NCI-H2171 treated with DMSO at 0.1 percent for 48 hours (cell line): ENCODE measurements at places on chromosomes 4 and X.

DNA sequence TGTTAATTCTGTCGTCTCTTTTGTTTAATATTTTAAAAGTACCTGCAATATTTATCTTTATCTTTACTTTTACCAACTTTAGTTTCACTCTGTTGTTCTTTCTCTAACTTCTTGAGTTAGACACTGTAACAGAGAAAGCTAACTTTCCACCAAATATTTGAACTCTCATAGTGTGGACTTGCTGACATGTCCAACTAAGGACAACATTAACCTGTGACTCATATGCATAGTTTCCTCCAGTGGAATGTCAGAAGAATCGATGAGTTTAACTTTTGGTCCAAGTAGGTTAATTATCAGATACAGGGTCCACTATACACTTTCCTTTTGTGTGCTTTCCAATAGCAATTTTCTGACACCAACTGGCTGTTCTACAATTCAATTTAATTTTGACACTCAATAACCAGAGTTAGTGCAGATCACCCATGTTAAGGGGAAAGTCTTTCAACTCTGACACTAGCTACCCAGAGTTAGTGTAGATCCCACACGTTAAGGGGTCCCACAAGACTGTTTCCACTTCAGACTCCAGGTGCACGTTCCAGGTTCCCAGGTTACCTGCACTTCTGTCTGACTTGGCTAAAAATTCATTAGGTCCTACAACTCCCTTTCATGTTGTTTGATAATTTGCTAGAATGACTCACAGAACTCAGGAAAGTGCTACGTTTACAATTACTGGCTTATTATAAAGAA is 559.0 kb upstream of the AMOT start:
- DNase-seq, result no peak

DNA sequence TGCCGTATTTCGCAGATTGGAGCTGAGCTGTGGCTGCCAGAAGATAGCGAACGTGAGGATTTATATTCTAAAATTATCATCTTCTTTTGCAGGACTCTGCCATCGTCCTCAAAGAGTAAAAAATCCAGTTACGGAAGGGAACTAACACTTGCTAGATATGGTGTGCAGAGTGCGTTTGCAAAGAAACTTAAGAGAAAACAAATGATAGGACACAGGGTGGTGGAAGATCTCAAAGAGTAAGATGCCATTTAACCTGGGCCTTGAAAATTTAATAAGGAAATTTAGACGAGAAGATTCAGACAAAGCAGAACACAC is 566 bp downstream of the LARP7 start:
- DNase-seq, result no peak

GRCh38 chrX:10169175-10169574 is 12.4 kb downstream of the CLCN4 start:
- DNase-seq, result no peak

DNA sequence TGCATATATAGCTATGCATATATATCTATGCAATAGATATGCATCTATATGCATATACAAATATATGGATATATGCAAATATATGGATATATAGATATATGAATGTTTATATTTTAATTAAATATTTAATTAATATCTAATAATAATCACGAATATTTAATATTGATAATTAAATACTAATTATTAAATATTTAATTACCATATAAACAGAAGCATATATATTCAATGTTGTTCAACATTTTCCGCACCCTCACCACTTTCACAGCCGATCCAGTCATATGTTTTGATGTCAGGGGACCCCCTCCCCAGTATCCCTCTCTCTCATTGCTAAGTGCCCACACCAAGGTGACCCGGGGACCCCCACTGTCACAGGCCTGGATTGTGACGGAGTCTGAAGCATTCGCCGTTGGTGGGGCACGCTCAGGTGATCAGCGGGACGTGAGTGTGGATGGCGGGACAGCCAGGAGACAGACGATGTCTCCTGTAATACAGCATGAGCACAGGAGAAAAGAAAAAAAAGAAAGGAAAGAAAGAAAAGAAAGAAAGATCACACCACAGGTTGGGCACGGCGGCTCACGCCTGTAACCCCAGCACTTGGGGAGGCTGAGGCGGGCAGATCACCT is 199.7 kb downstream of the CRLF2 start:
- DNase-seq, result no peak

DNA sequence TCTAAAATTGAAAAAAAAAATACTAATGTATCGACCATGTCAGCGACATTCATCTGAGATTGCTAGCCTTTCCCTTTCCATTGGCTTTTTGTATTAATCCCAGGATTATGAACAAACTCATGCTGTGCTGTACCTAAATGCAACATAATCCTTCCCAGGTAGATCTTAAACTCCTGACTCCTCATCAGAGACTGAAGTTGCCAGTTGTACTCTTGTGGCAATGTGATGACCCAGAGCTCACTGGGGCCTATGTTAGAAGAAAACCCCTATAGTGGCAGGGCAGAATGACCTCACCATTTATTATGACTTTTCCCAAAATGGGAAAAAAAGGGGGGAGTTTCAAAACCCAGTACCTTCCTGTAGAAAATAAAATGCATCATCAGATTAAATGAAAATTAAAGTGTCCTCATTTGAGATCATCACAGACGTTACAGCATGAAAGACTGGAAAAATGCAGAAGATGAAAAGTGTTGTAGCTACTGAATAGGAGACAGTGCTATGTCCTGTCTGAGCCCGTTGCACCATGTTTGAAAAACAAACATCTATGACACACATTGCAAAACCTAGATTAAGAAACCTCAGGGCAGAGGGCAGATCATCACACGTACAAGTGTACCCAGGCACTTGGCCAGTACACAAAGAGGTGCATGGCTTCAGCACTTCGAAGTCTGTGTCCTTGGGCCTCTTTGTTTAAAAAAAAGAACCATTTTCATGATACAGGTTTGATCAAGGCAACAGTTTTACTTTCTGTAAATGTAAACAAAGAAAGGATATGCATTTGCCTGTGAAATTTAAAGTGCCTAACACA is 6.8 kb upstream of the ACSL4 start:
- no peak for DNase-seq
